ENCODE measurements at places on chromosomes 5 and 9.

DNA sequence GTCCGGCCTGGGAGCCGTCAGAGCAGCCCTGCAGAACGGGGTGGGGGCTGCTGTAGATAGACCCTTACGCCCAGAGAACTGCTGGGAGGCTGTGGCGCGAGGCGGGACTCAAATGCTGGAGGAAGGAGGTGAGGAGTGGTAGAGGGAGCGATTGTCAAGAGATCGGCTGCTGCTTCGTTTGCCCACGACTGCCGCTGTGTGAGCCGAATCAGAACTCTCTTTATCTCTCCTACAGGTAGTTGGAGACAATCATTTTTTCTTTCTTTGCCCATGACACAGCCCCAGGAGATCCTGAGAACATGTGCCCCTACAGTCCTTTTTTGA is 456 bp downstream of the ZNF79 start:
- peak; percentile 21 for DNase-seq

DNA sequence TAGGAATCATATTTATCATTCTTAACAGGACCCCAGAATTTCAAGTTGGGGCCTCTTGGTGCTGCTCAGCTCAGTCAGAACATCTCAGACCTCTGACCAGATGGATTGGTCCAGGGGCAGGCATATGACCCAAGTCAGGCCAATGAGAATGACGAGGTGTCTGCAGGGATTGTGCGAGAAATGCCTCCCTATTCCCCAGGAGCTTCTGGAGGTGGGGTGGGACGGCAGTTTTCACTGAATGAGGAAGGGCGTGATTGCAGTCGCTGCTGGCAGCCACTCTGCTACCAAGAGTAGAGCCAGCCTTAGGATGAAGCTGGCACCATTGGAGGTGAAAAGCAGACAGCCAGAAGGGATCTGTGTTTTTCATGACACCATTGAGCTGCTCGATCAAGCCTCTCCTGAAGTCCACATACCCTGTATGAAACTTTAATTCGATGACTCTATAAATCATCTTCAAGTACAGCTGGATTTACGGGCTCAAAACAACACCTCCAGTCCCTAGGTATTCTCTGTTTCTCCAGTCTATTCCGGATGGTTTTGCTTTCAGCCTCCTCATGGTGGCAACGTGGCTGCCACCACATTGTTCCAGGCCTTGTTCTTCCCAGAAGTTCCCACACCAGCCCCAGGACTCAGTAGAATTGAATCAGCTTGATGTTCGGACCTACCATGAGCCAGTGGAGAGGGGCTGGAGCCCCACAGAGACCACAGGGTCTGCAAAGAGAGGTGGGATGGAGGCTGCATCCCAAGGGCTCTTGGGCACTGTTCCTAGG is 70.2 kb upstream of the ADAMTS2 start:
- no peak for DNase-seq

DNA sequence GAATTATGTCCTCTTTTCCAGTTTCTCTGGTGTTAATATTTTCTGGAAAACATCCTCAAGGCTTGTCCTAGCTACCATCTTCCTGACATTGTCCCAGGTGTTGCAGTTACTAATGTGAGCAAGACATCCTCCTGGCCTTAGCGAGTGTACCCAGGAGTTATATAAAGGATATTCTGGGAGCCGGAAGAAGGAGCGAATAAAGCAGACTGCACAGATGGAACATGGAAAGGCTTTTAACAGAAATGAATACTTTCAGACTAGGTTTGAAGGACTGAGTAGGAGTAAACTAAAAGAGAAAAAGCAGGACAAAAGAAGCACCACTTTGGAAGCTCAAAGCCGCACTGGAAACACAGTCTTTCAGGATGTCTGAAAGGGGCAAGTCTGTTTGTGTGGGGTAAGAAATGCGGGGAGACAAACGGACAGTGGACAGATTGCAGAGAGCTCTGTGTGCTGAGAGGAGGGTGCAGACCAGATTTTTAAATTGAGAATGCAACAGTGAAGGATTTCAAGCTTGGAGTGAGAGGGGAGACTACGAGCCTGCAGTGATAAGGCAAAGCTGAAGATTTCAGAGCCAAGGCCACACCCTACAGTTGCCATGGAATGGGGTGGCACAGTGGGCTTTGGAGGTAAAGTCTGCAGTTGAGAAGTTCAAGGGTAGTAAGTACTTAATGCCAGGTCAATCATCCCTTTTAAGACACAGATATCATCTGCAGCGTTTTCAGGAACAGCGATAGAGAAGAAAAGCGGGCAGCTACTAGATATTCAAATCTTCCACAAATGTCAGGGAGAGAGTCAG is 94.1 kb upstream of the TAF11L2 start:
- DNase-seq, result no peak

GRCh38 chr5:56211298-56211865 is 21.7 kb downstream of the ANKRD55 start:
- no peak for DNase-seq

DNA sequence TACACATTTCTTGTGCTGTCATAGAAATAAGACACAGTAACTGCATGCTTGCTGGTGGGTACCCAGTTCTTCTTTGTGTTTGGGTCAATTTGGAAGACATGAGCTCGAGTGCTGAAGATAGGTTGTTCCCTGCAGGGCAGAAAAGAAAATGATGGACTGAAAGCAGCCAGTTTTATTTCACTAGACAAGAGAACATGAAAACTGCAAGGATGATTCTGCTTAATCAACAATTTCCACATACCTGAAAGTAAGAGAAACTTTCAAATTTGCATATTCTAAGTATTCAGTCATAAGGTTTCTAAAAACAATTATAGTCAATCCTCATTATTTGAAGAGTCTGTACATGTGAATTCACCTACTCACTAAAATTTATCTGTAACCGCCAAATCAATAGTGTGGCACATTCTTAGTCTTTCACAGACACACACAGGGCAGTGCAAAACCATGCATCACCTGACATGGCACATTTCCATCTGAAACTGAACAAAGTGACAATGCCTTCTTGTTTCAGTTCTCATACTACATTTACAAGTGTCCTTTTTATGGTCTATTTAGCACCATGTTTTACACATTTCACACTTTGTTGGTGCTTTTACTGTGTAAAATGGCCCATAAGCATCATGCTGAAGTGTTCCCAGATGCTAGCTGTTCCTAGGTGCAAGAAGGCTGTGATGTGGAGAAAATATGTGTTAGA is 56.9 kb downstream of the HOMER1 start:
- DNase-seq, result no peak

GRCh38 chr9:114507726-114508125 is 2.5 kb upstream of the WHRN start:
- DNase-seq, result peak; percentile 54

GRCh38 chr9:2686911-2687310 is 30.4 kb upstream of the KCNV2 start:
- DNase-seq, result no peak

DNA sequence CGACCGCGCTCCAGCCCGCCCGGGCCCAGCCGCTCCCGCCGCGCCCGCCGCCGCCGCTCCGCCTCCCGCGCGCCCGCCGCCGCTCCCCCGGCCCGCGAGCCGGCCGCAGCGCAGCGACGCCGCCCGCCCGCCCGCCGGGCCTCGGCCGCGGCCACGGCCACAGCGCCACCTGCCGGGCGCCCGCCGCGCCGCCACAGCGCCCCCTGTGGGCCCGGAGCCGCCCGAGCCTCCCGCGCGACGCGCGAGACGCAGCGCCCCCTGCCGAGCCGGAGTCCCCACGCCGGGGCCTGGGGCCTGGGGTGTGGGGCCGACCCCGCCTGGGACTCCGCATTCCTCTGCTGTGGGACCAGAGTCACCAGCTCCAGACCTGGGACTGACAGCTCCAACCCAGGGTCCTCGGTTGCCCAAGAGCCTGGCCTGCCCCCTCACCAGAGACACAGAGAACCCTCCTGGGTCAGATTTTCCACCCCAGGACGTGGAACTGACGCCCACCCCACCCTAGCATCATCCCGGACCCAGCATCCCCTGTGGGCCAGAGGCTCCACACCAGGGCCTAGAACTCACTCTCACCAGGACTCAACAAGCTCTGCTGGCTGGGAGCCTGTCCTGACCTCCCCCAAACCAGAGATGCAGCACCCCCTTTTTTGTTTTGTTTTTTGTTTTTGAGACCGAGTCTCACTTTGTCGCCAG is at the start of gene RAPGEF1:
Gene RAPGEF1 (minus strand): TSS at position 118 of the 690 bp plus-strand sequence. CDS start 246 bp downstream, outside the sequence.
- DNase-seq, result peak; percentile 77

DNA sequence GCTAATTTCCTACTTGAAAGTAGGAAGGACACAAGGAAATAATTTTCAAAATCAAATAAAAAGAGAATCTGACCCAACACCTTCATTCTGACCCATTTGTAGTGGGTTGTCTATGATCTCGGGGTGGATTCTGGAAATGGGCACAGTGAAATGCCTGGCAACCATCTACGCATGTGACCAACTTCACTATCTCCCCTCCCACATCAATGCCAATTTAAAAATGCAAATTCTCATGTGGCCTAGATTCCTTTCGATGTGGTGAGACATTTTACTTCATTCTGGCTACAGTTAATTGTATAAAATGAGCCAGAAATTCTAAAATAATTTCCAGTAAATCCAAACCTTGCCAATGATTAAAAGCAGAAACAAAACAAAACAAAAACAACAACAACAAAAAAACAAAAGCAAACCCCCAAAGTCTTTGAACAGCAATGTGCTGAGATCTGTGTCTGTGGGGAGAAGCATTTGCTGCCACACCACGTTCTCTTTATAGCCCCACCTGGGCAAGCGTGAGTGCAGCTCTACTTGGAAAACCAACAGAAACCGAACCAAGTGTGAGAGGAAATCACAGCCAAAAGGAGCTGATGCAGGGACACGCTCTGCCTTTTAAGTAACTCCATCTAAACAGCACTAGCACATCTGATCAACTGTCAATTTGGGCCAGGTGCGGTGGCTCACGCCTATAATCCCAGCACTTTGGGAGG is 59.0 kb downstream of the USP20 start:
- peak; percentile 56 for DNase-seq

DNA sequence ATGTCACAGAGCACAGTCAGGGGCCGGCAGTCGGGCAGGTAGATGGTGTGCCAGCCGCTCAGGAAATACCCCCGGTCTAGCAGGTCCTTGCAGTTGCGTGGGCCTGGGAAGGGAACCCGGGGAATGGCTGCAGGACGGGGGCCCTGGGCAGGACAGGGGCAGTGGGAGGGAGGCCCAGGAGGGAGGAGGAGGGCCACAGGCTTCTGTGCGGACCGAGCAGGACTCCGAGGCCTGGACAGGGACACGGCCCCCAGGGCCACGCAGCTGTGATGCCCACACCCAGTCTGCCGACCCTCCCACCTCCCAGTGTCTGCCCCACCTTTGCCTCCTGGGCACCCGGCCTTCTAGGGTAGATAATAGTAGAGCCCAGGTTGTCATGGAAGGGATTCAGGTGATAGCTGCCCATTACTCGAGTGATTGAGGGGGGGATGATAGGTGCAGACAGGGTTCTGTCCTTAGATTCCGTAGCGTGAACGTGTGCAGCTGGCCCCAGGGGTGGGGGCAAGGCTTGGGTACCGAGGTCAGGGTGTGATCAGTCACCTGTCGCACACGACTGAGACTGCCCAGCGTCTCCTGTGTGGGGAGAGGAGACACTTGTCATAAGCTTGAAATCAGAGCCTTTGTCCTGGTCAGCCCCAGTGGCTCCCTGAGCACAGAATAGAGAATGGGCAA is 4.5 kb downstream of the FCN1 start:
- DNase-seq, result no peak

DNA sequence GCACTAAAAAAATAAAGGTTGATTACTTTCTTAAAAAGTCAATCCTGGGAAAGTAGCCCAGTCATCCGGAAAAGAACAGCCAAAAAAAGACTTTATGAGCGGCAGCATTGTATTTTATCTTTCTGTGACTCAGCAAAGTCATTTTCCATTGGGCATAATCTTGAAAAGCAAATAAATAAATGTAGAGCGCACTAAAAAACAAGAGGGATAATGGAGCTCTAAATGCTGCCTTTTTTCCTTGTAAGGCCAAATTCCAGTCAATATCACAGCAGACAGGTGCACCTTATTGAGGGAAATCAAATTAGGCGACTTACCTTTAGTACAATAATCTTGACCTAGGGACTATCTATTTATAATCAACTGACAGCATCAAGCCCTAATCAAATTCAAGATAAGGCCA is 266.8 kb downstream of the MTRR start:
- no peak for DNase-seq

DNA sequence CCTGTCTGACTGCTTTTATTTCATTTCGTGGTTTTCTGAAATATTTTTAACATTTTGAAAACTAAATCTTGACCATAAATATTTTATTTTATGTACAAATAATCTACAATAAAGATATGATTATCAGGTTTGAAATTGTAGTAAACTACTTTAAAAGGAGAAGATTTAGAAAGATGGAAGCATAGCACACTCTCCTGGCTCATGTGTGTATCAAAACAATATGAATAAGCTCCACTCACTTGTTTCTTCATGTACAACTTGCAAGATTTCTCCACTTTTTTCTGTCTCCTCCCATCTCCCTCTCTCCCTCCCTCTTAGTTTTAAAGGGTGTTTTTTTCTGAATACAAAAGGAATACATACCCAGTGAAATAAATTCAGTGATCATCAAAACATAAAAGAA is 15.4 kb upstream of the VPS13A start:
- no peak for DNase-seq

- DNase-seq, result no peak
Measured at GRCh38 chr9:34887841-34888240, 70.2 kb upstream of the PHF24 start.
